ENCODE measurements at places on chromosomes 11 and 22.

GRCh38 chr11:61911701-61912529 lies 5.5 kb downstream of the RAB3IL1 start:
- H3K27ac ChIP-seq = no peak overlapping the region
- no peaks in the 10 kb centered on the region for H3K27me3 ChIP-seq
- peaks cover 4% of the 10 kb centered on the region for H3K36me3 ChIP-seq
- no peak overlapping the region for H3K4me3 ChIP-seq
- DNase-seq = no peak
- no peaks in the 10 kb centered on the region for H3K4me1 ChIP-seq

DNA sequence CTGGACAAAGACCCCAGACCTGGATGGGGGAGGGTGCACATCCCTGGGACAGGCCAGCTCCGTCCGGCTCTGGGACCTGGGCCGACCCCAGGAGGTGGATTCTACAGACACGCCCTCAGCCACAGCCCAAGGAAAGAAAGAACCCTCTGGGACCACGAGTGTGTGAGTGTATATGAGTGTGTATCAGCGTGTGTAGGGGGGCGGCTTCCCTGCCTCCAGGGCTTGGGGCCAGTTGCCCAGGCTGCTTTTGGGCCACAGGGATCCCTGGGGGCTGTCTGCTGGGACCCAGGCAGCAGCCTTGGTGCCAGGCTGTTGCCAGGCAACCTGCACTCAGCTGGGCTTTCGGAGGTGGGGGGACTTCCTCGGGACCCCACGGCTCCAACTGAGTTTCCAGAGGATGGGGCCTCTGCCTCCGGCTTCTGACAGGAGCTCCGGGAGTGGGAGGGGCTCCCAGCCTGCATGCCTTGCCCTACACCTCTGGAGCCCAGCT lies 8.9 kb downstream of the DUSP8 start:
- no peak overlapping the region for H3K4me3 ChIP-seq
- H3K27me3 ChIP-seq = no peaks in the 10 kb centered on the region
- H3K4me1 ChIP-seq = peaks cover 21% of the 10 kb centered on the region
- DNase-seq = no peak
- no peak overlapping the region for H3K27ac ChIP-seq

DNA sequence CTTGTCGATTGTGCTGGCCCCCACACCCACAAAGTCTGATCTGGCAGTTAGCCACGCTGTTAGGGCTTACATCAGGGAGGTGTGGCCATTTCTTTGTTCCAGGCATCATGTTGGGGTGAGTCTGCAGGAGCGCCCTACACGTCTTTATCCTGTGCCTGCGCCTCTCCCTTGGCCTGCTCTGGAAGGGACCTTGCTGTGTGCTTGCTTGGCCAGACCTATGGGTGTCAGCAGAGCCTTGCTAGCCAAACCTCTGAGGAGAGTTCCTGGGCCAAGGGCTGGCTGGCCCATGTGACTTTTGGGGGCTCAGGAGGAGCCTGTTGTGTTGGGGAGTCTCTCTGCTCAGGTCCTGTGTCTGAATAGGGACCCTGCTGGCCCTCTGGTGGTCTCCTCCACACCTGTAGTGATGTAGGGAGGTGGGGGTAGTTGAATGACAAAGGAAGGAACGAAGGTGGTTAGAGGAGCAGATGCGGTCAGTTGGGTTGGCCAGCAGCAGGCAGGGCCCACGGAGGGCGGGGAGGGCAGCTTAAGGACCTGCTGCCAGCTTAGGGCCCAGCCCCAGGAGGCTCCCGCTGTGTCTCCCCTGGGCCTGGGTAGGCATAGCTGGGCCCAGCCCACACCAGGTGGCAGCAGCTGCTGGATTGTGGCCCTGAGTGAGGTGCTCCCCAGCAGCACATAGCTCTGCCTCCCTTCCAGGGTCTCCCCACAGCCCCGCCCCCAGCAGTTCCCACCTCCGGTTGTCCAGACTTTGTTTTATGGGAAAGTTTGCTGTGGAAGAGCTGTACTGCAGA lies 7.9 kb downstream of the PPIL2 start:
- no peaks in the 10 kb centered on the region for H3K27me3 ChIP-seq

- peak; percentile 99 for DNase-seq
- no peaks in the 10 kb centered on the region for H3K27me3 ChIP-seq
- peaks cover 68% of the 10 kb centered on the region for H3K4me1 ChIP-seq
- peaks cover 74% of the 10 kb centered on the region for H3K36me3 ChIP-seq
- peak overlapping the region; percentile 93 for H3K27ac ChIP-seq
- H3K4me3 ChIP-seq = peak overlapping the region; percentile 63
These were observed 12.9 kb downstream of the CD59 start for GRCh38 chr11:33723238-33723881.

DNA sequence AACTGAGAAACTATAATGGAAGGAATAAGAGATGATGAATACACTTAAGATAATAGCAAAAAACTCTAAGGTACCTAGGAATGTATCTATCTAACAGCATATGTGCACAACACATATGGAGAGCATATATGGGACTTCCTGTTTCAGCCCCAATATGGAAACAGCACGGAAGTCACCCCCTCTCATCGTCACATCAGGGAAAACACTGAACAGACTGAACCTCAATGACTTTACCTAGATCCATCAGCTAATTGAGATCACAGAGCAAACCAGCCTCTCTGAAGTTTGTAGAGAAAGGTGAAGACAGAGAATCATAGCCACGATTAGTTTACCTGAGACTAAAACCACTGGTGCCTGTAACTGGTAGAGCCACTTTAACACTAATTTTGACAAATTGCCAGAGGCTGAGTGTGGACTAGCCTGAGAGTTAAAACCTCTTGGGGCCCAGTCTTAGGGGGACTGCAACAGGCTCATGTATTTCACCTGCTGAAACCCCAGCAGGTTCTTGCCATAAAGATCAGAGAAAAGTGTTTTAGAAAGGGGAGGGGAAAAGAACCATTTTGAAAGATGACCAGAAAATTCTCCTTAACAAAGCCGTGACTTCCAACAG lies 722.6 kb downstream of the TBC1D22A start:
- peak overlapping the region; percentile 10 for H3K4me3 ChIP-seq
- no peak for DNase-seq
- peak overlapping the region; percentile 80 for H3K27ac ChIP-seq
- H3K27me3 ChIP-seq = no peaks in the 10 kb centered on the region

DNA sequence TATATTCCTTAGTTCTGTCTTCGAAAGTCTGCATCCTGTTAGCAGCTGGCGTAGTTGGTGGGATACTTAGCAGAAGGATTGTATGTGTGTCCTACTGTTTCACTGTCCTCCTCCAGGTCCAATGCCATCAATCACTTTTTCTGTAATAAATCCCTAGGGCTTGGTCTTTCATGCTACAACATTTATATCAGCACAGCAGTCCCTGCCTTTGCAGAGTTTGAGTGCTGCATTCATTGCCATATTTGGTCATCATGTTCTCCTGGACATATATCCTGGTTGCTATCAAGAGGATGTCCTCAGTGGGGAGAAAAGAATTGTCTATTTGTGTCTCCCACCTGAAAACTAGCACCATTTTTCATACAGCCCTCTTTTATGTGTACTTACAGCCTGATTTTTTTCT lies 67.0 kb downstream of the OR5AK2 start:
- no peaks in the 10 kb centered on the region for H3K36me3 ChIP-seq
- H3K27me3 ChIP-seq = no peaks in the 10 kb centered on the region
- no peaks in the 10 kb centered on the region for H3K4me1 ChIP-seq
- no peak overlapping the region for H3K27ac ChIP-seq

- no peak overlapping the region for H3K4me3 ChIP-seq
- H3K4me1 ChIP-seq = no peaks in the 10 kb centered on the region
- no peak overlapping the region for H3K27ac ChIP-seq
- H3K36me3 ChIP-seq = peaks cover 66% of the 10 kb centered on the region
- DNase-seq = no peak
These were observed 22.6 kb upstream of the ADSL start for GRCh38 chr22:40323681-40324171.

DNA sequence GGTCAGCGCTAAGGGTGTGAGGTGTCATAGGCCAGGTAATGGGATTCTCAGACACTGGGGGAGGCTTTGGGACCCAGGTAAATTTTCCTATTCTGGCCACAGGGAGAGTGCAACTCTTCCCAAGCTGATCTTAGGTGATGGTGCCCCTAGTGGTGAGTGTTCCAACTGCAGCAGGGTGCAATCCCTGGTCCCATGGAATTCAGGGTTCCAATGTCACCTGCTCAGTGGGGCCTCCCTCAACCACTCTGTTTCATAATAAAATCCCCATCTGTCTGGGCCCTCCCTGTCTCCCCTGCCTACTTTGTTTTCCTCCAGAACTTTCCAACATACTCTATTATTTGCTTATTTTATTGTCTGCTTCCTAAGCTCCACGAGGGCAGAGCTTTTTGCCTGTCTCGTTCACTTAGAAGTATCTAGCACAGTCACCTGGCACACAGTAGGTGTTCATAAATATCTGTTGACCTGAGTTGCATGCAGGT lies 2.9 kb upstream of the SGSM1 start:
- DNase-seq = peak; percentile 54
- H3K36me3 ChIP-seq = no peaks in the 10 kb centered on the region
- no peak overlapping the region for H3K4me3 ChIP-seq
- no peaks in the 10 kb centered on the region for H3K4me1 ChIP-seq

- H3K27ac ChIP-seq = peak overlapping the region; percentile 97
- DNase-seq = no peak
- H3K27me3 ChIP-seq = no peaks in the 10 kb centered on the region
These were observed 63.8 kb upstream of the WNT7B start for GRCh38 chr22:46040471-46041465.

All from MCF 10A (cell line).